ENCODE measurements at places on chromosomes 3 and 15. TPM values are rescaled to one million over a fixed set of nuclear protein-coding genes. Genes with fewer than 3 reads are reported as not detected.
A peak's percentile ranks its signal among the peaks of the same experiment; 100 is the strongest.

Gene MEX3B
- 0.67 TPM for total RNA-seq

Gene DNAH1
- total RNA-seq: 13.5 TPM

GRCh38 chr3:44198284-44199269 lies 43.1 kb upstream of the TOPAZ1 start:
- DNase-seq: peak; percentile 78
- no peaks in the 10 kb centered on the region for H3K36me3 ChIP-seq
- no peak overlapping the region for H3K27ac ChIP-seq
- H3K4me1 ChIP-seq: peaks cover 2% of the 10 kb centered on the region
- peaks cover 3% of the 10 kb centered on the region for H3K27me3 ChIP-seq
- no peak overlapping the region for H3K4me3 ChIP-seq

- no peak for DNase-seq
- H3K4me1 ChIP-seq: peaks cover 11% of the 10 kb centered on the region
- no peak overlapping the region for H3K27ac ChIP-seq
- H3K4me3 ChIP-seq: no peak overlapping the region
- peaks cover 7% of the 10 kb centered on the region for H3K27me3 ChIP-seq
These were observed 10.8 kb upstream of the FYCO1 start for GRCh38 chr3:46006238-46007032.

- H3K27ac ChIP-seq: no peak overlapping the region
- DNase-seq: no peak
- no peaks in the 10 kb centered on the region for H3K36me3 ChIP-seq
- H3K27me3 ChIP-seq: peaks cover 7% of the 10 kb centered on the region
- H3K4me1 ChIP-seq: peaks cover 6% of the 10 kb centered on the region
These were observed 19.2 kb upstream of the SYNM start for GRCh38 chr15:99085413-99086326.

GRCh38 chr3:55507808-55508207 lies 20.7 kb upstream of the WNT5A start:
- no peak overlapping the region for H3K27ac ChIP-seq
- H3K4me1 ChIP-seq: no peaks in the 10 kb centered on the region
- peaks cover 1% of the 10 kb centered on the region for H3K27me3 ChIP-seq
- no peak overlapping the region for H3K4me3 ChIP-seq
- no peak for DNase-seq

DNA sequence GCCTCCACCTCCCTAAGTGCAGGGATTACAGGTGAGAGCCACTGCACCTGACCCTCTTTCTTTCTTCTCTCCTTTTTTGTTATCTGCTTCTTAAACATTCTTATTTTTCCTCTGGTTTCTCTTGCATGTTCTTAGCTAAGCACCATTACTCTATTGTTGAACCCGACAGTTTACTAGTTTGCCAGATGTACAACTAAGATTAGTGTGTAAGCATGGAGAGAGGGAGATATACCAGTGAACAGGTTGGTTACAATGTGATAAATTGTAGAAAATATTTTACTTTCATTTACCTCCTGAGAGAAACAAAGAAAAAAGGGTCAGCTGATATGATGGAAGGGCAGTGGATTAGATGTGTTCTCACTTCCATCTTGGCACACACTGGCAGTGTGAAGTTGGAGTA lies 4.9 kb downstream of the HAUS2 start:
- peaks cover 30% of the 10 kb centered on the region for H3K4me1 ChIP-seq
- H3K36me3 ChIP-seq: peaks cover 9% of the 10 kb centered on the region
- H3K4me3 ChIP-seq: no peak overlapping the region
- no peak for DNase-seq
- no peaks in the 10 kb centered on the region for H3K27me3 ChIP-seq

DNA sequence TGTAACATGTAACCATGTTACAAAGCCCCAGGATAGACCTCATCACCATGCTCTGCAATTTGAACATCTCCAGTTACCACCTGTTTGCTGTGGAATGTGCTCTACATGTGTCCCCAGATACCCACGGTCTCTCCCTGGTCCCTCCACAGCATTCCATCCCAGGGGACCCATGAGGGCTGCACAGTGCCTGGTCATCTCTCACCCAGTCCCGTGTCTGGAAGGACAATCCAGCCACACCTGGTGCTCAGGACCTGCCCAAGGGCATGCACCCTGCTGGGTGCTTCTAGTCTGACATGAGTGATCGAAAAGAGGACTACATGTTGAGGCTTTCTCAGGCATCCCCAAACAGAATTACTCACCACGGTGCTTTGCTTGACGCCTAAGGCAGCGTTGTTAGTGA lies 119.6 kb upstream of the ATP10A start:
- no peaks in the 10 kb centered on the region for H3K4me1 ChIP-seq
- H3K27ac ChIP-seq: no peak overlapping the region
- H3K4me3 ChIP-seq: no peak overlapping the region
- H3K36me3 ChIP-seq: no peaks in the 10 kb centered on the region

DNA sequence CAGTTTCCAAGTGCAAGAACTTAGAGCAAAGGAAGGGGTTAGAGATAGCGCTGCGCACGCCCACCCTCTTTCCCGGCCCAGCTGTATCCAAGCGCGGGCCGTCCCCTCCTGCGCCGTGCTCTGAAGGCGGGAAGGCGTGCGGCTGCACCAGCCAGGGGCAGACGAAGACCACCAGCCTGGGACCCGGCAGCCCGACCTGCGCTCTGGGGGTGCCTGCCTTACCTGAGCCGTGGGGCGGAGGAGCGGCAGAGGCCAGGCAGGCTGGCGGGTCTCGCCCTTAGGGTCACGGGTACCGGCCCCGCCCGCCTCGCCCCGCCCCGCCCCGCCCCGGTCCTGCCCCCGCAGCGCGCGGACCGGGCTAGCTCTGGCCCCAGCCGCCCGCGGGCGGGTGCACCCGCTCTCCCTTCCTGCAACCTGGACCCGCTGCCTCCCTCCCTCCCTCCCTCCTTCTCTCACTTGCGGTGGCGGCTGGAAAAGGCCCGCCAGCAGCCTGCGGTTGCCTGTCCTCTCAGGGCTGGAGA lies at the start of gene WDR72:
Gene WDR72 (minus strand): TSS at position 253 of the 521 bp plus-strand sequence. CDS start 26,514 bp downstream, outside the sequence.
- peaks cover 23% of the 10 kb centered on the region for H3K27me3 ChIP-seq
- no peaks in the 10 kb centered on the region for H3K36me3 ChIP-seq
- H3K4me1 ChIP-seq: peaks cover 2% of the 10 kb centered on the region
- no peak within 1 kb of the TSS for H3K27ac ChIP-seq
- DNase-seq: no peak
- no peak within 1 kb of the TSS for H3K4me3 ChIP-seq

GRCh38 chr3:20121088-20121487 lies 64.9 kb downstream of the SGO1 start:
- peaks cover 52% of the 10 kb centered on the region for H3K36me3 ChIP-seq
- H3K4me3 ChIP-seq: no peak overlapping the region
- DNase-seq: no peak
- H3K4me1 ChIP-seq: no peaks in the 10 kb centered on the region
- no peak overlapping the region for H3K27ac ChIP-seq
